SJSA1 (cell line): ENCODE measurements at places on chromosomes 5 and 9.

- DNase-seq, result peak; percentile 55
Measured at GRCh38 chr5:36950586-36951457, 74.3 kb downstream of the NIPBL start.

DNA sequence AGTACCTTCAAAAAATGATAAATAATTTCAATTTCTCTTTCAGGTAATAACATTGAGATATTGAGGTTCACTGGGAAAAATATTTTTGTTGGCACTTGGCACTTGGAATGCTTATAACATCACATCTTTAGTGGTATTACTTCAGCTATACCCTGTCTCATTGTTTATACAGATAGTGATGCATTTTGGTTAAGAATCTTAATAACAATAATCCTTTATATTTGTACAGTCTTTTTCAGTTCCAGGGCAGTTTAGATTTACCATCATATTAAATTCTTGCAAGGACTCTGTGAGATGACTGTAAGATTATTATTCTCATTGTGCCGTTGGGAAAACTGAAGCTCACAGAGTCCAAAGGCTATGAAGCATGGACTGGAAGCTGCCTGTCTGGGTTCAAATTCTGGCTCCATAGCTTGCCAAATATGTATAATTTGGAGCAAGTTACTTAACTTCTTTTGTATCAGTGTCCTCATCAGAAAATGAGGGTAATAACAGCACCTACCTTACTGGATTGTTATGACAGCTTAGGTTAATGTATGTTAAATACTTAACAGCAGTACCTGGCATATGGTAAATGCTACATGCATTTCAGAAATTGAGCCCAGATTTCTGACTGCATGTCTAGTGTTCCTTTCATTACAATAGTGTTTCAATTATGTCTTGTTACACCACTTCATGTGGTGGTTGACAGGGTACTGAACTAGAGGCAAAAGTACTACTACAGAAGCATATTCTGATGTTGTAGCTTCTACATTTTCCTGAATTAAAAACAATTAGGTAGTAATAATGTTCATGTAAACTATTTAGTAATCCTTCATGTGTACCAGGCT lies 272.2 kb downstream of the PLK2 start:
- no peak for DNase-seq

DNA sequence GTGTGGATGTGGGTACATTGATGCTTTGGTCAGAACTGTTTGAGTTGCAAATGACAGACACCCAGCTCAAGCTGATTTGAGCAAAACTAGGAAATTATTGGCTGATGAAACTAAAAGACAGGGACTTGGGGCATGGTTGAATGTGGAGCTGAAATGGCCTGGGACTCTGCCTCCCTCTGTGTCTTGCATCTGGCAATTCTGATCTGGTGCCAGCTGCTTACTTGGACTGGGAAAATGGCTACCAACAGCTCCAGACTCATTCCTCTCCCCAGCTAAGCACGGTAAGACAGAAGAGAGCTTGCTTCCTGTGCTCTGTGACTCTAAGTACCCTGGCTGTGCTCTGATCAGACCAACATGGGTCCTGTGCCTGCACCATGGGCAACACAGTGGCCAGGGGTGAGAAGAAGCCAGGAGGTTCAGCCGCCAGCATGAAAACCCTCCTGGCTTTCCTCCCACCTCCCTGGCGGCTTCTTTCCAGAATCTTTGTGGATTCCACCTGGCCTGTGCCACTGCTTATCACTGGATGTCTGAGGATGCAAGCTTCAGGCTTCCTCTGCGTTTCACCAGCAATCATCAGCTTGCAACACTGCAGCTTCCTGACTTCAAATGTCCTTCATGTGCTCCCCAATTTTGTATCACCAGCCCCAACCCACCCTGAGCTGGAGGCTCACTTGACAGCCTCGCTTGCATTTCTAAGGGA lies 44.1 kb downstream of the C5orf15 start:
- no peak for DNase-seq

- DNase-seq, result no peak
Measured at GRCh38 chr5:59158165-59158564, 575.3 kb downstream of the RAB3C start.

- no peak for DNase-seq
Measured at GRCh38 chr5:2465383-2465782, 286.1 kb downstream of the IRX2 start.

DNA sequence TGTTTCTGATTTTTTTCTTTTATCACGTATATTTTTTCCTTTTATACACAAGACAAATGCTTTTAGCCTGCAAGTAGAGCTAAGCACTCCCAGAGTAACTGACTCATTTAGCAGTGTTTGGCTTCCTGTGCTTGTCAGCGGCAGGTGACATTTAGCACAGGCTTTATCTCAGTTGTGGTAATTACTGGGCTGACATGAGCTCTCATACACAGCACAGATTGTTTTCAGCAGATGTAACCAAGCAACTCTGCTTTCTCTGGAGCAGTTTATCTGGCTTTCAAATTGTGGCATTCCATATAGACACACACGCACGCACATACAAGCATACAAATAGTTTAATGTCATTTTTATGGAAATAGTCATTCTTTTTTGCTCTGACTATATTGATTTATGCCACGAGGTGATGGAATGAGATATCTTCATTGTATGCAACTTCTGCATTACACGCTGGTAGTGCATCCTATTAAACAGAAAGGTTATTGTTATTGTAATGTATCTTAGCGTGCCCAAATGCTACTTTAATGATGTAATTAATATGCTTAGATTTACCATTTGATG lies 379.0 kb upstream of the GRAMD2B start:
- DNase-seq, result no peak

GRCh38 chr5:103305809-103306208 lies 47.2 kb downstream of the MACIR start:
- DNase-seq, result no peak

GRCh38 chr5:139296198-139296597 lies 2.7 kb downstream of the MATR3 start:
- no peak for DNase-seq

GRCh38 chr9:14096258-14096922 lies 217.6 kb downstream of the NFIB start:
- DNase-seq, result peak; percentile 23

DNA sequence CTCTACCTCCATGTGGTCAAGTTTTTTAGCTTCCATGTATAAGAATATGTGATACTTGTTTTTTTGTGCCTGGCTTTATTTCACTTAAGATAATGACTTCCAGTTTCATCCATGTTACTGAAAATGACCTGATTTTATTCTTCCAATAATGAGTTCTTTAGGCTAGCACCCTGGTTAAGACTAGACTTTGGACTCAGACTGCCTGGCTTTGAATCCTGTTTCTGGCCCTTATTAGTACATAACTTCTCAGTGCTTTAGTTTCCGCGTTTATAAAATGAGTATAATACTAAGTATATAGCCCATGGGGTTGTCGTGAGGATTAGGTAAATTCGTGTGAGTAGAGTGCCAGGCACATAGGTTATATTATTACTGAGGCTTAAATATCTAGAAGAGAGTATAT lies 18.5 kb downstream of the KIAA1958 start:
- no peak for DNase-seq

GRCh38 chr5:17796757-17797396 lies 162.6 kb downstream of the TAF11L14 start:
- no peak for DNase-seq

- DNase-seq, result no peak
Measured at GRCh38 chr5:96973532-96974401, 37.9 kb downstream of the LNPEP start.

GRCh38 chr5:132816554-132816953 lies 3.5 kb downstream of the SOWAHA start:
- no peak for DNase-seq

- DNase-seq, result no peak
Measured at GRCh38 chr9:22354699-22355384, 91.8 kb upstream of the DMRTA1 start.

DNA sequence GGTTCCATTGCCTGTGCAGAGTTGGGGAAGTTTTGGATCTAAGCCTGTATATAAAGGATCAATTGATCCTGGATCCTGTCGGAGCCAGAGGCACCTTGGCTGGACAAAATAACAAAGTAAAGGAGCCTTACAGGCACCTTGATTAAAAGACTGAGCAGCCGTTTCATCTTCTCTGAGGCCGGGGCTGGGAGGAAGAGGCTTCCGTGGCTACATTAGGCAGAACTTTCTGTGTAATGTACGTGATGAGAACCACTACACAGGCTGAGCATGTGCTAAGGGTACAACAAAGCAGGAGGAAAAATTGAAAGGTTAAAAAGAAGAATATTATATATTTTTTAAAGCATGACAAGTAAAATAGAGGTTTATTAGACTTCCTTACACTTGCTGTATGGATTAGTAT lies 37.0 kb downstream of the IL31RA start:
- DNase-seq, result no peak

DNA sequence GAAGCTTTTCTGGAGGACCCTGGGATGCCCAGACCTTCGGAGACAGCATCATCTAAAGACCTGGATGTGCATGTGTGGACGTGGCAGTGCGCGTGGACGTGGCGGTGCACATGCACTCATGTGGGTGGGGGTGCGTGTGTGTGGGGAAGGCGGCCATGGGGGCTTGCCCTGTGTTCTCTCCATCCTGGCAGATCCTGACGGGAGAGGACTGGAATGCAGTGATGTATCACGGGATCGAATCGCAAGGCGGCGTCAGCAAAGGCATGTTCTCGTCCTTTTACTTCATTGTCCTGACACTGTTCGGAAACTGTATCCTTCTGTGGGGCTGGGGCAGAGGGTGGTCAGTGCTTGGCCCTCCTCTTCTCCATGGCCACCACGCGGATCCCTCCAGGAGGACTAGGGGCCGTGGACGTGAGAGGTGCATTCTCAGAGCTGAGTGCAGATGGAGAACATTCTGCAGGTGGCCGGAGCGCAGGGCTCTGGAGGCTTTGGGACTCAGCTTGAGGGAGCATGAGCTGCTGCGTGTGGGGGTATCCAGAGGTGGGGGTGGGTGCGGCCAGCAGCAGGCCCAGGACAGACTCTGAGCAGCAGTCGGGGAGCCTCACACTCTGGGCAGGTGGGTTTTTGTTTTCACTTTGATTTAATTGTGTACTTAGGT lies 129.1 kb downstream of the CACNA1B start:
- DNase-seq, result no peak

- DNase-seq, result no peak
Measured at GRCh38 chr9:93123561-93124283, 10.3 kb downstream of the NINJ1 start.

DNA sequence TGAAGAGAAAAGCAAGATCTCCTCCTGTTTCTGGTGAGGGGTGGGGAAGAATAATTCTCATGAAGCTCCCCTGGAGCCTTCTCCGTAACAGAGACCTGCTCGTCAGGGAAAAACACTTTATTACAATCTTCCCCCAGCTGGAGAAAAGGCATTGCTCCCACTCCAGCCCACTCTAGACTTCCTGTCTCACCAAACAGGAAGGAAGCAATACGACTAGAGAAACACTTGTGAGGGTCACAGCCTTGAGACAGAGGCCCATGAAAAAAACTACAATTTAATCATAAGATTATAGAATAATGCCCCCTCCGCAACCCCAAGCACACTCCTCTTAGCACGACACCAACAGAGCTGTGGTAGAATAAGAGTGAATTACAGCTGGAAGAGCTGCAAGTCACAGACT lies 197.2 kb upstream of the S1PR3 start:
- DNase-seq, result no peak

DNA sequence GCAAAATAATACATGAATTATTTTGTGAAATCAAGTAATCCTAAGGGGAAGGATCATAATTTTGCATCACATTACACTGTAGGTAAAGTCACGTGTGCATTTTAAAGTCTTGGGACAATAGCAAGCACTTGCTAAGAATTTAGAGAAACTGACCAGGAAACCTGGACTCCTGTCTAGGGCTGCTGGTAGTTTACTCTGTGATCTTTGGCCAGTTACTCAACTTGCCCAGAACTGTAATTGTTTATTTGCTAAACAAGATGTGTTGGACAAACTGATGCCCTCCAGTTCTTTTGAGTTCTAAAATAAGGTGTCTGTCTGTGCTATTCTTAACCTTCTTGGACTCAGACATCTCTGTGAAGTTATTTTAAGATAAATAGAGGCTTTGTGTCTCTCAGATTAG lies 594.8 kb upstream of the DMAC1 start:
- no peak for DNase-seq

DNA sequence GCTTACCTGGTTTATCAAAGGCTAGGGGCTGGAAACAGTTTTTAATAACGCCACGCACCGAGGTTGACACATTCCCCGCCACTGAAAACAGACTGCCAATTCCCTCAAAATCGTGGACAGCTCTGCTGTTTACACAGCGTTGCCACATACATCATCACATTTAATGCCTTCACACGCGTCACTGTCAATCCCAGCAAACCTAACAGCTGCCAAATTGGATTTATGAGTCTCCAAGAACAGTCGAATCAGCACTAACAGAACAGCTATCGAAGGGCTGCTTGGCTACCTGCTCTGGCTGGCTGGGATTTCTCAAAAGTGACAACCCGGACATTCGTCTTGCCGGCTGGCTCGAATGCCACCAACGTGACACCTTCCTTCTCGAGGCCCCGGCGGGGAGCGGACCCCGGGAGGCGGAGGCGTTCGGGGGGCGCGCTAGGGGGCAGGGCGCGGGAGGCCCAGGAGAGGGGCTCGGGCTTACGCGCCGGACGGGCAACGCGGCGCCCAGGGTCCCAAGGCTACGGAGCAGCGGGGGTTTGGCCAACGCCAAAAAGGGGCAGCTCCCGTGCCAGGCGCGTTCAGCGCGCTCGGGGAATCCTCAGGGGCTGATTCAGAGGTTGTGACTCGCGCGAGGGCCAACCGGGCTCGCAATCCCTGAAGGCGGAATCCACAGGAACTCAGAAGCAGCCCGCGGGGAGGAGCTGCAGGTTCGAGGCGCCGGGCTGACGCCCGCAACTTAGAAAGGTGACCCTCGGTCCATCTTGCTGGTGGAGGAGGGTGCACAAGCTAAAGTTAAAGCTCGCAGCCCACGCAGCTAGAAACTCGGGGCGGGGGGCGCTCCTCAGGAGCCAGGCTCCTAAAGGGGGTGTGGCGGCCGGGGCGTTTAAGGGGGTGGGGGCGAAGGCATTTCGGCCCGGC lies 1.2 kb downstream of the CDC14B start:
- peak; percentile 67 for DNase-seq

DNA sequence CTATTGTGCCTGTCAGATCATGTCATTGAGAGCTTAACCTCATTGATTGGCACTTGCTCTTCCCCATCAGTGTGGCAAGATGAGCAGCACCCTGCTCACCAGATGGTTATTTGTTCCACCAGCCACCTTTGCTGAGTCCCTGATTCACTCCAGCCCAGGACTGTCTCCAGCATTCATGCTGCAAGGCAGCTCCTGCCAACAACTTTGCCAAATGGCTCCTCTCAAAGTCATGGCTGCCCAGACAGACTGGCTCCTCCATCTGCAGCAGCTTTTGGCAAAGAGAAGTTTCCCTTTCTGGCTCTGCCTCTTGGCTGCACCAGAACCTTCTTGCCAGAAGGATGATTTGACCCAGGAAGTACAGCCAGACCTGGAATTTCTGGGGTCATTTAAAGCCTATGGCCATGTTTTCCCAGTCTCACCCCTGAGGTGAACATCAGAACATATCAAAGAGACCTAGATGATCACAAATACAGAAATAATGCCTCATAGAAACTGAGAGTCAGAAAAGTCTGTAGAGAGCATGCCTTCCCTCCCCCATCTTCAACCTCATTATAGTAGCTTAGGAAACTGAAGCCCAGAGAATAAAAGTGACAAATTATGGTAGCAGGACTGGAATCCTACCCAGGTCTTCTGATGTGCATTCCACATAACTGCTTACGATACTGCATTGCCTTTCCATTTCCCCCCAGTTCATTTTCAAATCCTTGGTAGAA lies 10.4 kb downstream of the PPP2R2B start:
- DNase-seq, result no peak
